GM12878 (cell line): ENCODE measurements at places on chromosomes 1 and 21. TPM values are rescaled to one million over a fixed set of nuclear protein-coding genes. Genes with fewer than 3 reads are reported as not detected.

DNA sequence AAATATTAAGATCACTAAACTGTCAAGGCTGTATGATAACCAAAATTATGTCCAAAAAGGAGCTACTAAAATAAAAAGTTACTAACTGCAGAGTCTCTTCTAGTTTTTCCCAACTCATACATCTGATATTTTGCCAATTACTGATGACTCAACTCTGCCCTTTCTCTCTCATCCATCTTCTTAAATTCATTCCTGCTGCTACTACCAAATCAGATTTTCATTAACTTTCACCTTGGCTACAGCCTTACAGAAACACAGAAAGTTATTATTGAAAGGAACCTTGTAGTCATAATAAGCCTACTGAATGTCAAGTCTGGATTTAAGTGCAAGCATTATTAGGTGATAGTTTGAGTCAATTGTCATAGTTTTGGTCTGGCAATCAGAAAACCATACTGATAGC lies 273.1 kb downstream of the DPYD start:
- H3K4me1 ChIP-seq, result no peaks in the 10 kb centered on the region
- H3K4me3 ChIP-seq, result no peak overlapping the region
- H3K27ac ChIP-seq, result no peak overlapping the region
- H3K36me3 ChIP-seq, result no peaks in the 10 kb centered on the region

- H3K4me3 ChIP-seq, result no peak overlapping the region
- no peaks in the 10 kb centered on the region for H3K4me1 ChIP-seq
- H3K36me3 ChIP-seq, result no peaks in the 10 kb centered on the region
- no peak for DNase-seq
These were observed 119.7 kb upstream of the C1orf174 start for GRCh38 chr1:4019606-4020331.

GRCh38 chr1:94883691-94884090 lies 43.2 kb downstream of the CNN3 start:
- H3K27me3 ChIP-seq, result no peaks in the 10 kb centered on the region
- H3K4me1 ChIP-seq, result no peaks in the 10 kb centered on the region
- no peaks in the 10 kb centered on the region for H3K36me3 ChIP-seq
- H3K27ac ChIP-seq, result no peak overlapping the region
- H3K4me3 ChIP-seq, result no peak overlapping the region; the same call in 1 of the 2 replicates

- no peak overlapping the region for H3K4me3 ChIP-seq
- H3K4me1 ChIP-seq, result no peaks in the 10 kb centered on the region
- peaks cover 12% of the 10 kb centered on the region; the same call in 1 of the 2 replicates for H3K36me3 ChIP-seq
- no peaks in the 10 kb centered on the region for H3K27me3 ChIP-seq
- DNase-seq, result no peak
These were observed 24.4 kb downstream of the DIO1 start for GRCh38 chr1:53918343-53918742.

DNA sequence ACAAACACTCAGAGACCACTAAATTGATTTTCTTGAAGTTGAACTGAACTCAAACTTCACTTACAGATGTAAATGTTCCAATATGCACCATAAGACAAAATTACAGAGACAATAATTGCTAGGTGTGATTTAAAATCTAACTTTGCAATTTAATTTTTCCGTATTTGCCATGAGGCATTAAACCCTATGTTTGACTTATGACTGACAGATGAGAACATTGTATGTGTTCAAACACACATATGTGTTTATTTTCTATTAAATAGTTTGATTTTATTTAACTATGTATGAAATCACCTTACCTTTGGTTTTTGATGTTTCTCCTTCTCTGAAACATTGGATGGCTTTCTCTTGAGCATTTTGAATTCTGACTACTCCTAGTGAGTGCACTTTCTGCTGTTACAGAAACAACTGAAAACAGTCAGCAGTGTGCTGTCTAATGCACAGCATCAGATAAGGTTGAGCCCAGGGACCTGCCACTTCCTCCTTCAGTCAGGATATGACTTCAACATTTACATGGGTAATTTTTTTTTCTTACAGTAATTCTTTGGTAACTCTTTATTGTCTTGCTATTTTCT lies at the start of gene SAMSN1:
SAMSN1 (minus strand) TSS at position 410 of the 575 bp plus-strand sequence; CDS start at position 356, 54 bp downstream.
- H3K4me1 ChIP-seq, result peaks cover 12% of the 10 kb centered on the region; the same call in 1 of the 2 replicates
- no peaks in the 10 kb centered on the region for H3K27me3 ChIP-seq
- peak within 1 kb of the TSS; percentile 76 for H3K4me3 ChIP-seq
- H3K36me3 ChIP-seq, result no peaks in the 10 kb centered on the region
- peak; percentile 78 for DNase-seq
- peak within 1 kb of the TSS; percentile 87 for H3K27ac ChIP-seq

DNA sequence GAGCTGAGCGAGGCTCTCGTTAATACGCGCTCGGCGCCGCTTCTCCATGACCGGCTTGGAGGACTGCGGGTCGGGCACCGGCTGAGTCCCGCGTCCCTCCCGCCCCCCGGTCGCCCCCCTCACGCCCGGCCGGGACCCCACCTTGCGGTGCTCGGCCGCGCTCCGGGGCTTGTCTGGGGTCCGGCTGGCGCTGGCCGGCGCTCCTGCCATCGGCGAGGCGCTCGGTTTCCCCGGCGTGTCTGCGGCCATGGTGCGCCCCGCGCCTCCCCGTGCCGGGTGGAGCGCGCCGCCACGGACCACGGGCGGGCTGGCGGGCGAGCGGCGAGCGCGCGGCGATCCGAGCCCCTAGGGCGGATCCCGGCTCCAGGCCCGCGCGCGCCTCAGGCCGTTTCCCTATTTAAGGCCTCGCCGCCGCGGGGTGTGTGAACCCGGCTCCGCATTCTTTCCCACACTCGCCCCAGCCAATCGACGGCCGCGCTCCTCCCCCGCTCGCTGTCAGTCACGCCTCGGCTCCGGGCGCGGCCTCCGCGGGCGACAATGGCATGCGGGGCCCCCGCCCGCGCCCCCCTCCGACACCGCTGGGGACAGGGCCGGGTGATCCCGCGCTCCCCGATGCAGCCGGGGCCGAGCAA lies at the start of gene HES4:
HES4 (minus strand) TSS at position 373 of the 632 bp plus-strand sequence; CDS start at position 249, 124 bp downstream.
- H3K27ac ChIP-seq, result no peak within 1 kb of the TSS
- no peaks in the 10 kb centered on the region; the same call in 1 of the 2 replicates for H3K27me3 ChIP-seq
- no peaks in the 10 kb centered on the region for H3K36me3 ChIP-seq

GRCh38 chr21:32424674-32425073 lies 12.2 kb downstream of the EVA1C start:
- no peaks in the 10 kb centered on the region for H3K4me1 ChIP-seq
- no peaks in the 10 kb centered on the region for H3K27me3 ChIP-seq
- H3K27ac ChIP-seq, result no peak overlapping the region

GRCh38 chr1:2300851-2301606 lies 72.9 kb downstream of the SKI start:
- peak overlapping the region; percentile 71 for H3K4me3 ChIP-seq
- peaks cover 11% of the 10 kb centered on the region for H3K36me3 ChIP-seq
- H3K27me3 ChIP-seq, result no peaks in the 10 kb centered on the region
- peaks cover 28% of the 10 kb centered on the region for H3K4me1 ChIP-seq

- peaks cover 57% of the 10 kb centered on the region for H3K4me1 ChIP-seq
- peak overlapping the region; percentile 99 for H3K27ac ChIP-seq
- H3K4me3 ChIP-seq, result peak overlapping the region; percentile 64; the same call in 1 of the 2 replicates
- no peaks in the 10 kb centered on the region for H3K36me3 ChIP-seq
These were observed 7.8 kb upstream of the FCMR start for GRCh38 chr1:206929524-206929923.

DNA sequence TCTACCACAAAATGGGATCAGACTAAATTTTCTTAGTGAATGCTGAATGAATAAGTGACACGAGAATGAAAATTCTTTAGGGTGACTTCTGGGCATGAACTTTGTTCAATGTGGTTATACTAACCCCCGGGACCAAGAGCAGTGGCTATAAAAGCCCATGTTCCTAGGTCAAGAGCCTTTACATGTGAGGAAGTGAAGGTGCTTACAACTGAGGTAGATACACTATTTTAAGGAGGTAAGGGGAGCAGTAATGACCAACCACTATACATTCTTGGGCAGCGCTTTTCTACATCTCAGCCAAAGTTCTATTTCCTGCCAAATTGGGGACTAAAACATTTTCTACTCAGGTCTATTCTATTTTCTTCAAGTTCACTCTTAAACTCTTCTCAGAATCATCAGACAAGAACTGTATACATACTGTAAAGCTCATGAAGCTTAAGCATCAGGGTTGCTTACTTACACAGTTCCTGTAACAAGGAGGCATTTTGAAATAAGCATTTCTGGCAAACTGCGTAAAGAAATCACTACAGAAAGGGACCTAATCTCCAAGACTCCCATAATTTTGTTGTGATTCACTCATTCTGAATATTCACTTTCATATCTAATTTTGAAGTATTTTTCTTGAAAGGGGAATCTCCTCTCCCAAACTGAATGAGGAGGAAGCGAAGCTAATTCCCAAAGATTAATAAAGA lies 8.5 kb upstream of the ARHGAP29 start:
- no peak overlapping the region for H3K27ac ChIP-seq
- H3K4me1 ChIP-seq, result no peaks in the 10 kb centered on the region
- H3K27me3 ChIP-seq, result peaks cover 9% of the 10 kb centered on the region; the same call in 1 of the 2 replicates
- no peak for DNase-seq
- H3K36me3 ChIP-seq, result no peaks in the 10 kb centered on the region
- no peak overlapping the region for H3K4me3 ChIP-seq

DNA sequence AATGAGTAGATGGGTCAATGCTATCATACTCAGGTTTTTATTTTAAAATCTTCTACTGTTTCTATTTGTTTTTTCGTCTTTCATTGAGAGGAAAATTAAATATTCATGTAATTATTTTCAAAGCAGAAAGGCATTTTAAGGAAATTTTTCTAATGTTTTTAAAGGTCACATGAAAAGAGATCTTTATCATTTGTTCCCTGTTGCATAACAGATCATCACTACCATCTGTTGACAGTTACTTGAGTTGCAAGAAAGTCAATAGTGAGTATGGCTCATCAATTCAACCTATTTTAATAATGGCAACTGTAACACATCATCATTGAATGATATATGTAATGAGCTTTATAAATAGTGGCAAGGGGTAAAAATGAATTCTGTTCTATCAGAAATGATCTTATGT lies 369.7 kb downstream of the DPYD start:
- H3K4me1 ChIP-seq, result no peaks in the 10 kb centered on the region
- no peak overlapping the region for H3K4me3 ChIP-seq
- H3K27ac ChIP-seq, result no peak overlapping the region
- no peaks in the 10 kb centered on the region for H3K27me3 ChIP-seq

GRCh38 chr1:145690587-145691558 lies 16.3 kb downstream of the PDZK1 start:
- H3K4me3 ChIP-seq, result no peak overlapping the region
- DNase-seq, result peak; percentile 51

DNA sequence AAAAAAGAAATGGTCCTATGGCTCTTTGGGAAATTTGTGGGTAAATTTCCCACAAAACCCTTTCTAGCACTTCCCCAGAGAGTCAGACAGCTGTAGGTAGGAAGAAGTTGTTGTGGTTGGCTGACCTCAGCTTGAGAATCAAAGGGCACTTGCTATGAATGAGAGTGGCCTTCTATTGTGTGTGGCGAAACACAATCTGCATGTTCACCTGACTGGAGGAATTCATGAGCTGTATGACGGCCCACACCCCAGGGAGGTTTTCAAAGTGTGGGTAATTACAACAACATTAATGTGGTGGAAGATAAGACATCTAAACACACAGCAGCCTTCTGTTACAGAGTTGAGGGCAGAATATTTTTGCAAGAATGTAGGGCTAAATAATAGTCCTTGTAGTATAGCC lies 38.8 kb downstream of the NGF start:
- no peak overlapping the region for H3K4me3 ChIP-seq
- no peak for DNase-seq
- no peak overlapping the region for H3K27ac ChIP-seq
- H3K27me3 ChIP-seq, result peaks cover 9% of the 10 kb centered on the region; the same call in 1 of the 2 replicates
- peaks cover 4% of the 10 kb centered on the region; the same call in 1 of the 2 replicates for H3K4me1 ChIP-seq

- H3K36me3 ChIP-seq, result no peaks in the 10 kb centered on the region
- H3K27ac ChIP-seq, result no peak overlapping the region
- no peaks in the 10 kb centered on the region for H3K4me1 ChIP-seq
- DNase-seq, result no peak
These were observed 121.9 kb upstream of the IVNS1ABP start for GRCh38 chr1:185438936-185439335.

DNA sequence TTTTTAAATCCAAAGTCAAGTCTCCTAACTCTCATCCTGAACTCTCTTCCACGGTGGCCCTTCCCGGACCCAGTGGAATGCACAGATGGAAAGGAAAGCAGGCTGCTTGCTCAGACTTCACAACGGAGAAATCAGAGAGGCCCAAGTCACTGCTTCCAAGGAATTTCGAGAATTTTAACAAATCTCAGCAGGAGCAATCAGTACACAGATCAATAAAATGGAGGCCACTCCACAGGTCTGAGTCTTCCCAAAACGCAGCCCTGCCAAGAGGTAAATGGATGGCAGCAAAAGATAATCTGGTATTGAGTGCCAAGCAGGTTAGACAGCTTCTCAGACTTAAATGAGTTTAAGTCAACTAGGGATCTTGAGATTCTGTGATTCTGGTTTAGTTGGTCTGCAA lies 81.1 kb upstream of the TIAM1 start:
- no peak for DNase-seq
- no peak overlapping the region for H3K27ac ChIP-seq
- H3K4me1 ChIP-seq, result no peaks in the 10 kb centered on the region
- H3K27me3 ChIP-seq, result no peaks in the 10 kb centered on the region

DNA sequence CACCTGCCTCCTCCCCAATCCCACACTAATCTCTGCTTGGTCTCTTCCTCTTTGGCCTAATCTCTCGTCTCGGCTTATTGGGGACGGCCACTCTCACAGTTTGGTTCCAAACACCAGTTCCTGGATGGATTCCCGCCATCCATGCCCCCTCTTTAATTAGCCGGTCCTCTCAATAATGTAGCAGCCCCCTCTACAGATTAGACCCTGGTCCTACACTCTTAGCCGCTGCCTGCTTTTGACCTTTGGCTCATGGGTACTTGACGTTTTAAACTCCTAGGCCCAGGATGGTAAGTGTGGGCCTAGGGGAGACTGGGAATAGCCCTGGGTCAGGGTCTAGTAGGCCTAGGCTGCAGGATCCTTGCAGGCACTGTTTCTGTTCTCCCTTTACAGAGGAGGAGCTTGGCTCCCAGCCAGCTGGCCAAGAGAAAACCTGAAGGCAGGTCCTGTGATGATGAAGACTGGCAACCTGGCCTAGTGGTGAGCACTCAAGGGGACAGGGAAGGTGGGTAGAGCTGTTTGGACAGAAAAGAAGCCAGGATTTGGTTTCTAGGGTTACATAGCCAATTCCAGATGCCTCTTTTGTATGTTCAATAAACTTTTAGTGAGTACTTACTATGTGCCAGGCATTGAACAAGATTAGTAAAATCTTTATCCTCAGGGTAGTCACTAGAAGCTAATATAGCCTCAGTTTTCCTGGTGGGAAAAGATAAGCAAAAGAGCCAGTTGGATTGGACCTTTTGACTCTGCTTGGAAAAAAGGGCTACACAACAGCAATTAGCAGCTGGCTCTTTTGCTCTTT lies 758 bp downstream of the RAD54L start:
- peaks cover 7% of the 10 kb centered on the region; the same call in 1 of the 2 replicates for H3K4me1 ChIP-seq
- peak overlapping the region; percentile 84 for H3K27ac ChIP-seq
- no peak for DNase-seq
- 0 out of 2 replicates have a peak, but pooled peaks cover 7% of the 10 kb centered on the region for H3K36me3 ChIP-seq
- peak overlapping the region; percentile 96 for H3K4me3 ChIP-seq

Gene BEND5
- polyA plus RNA-seq, result not detected in 2 replicates

Gene ITSN1
- polyA plus RNA-seq, result 8.6 and 10.4 TPM in 2 replicates

Gene LAX1
- polyA plus RNA-seq, result 4.9 and 8.0 TPM in 2 replicates

Gene FNDC5
- polyA plus RNA-seq, result 0.11 and 0.15 TPM in 2 replicates

Gene DYNLT5
- polyA plus RNA-seq, result not detected in 2 replicates

Gene OR2G6
- 0.47 and 0.74 TPM in 2 replicates for polyA plus RNA-seq

Gene ADAMTS1
- 0.04 and 0.08 TPM in 2 replicates for polyA plus RNA-seq

Gene C1orf141
- polyA plus RNA-seq, result not detected in 2 replicates

Gene DMRTA2
- not detected in 2 replicates for polyA plus RNA-seq
